ENCODE measurements at places on chromosomes 4 and X.

DNA sequence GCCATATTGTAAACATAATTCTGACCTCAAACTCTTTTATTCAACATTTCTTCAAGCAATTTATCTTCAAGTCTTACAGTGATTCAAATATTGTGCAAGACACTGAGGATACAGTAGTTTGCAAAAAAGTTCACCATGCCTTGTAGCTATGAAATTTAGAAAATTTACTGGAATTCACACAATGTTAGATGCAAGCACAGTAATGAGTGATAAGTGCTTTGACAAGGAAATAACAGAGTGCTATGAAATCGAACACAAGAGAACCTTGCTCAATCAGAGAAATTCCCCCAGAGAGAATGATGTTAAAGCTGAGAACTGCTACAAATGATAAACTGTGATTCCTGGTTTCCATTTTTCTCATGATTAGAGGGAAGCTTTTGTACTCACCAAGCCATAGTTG is 952.9 kb downstream of the FAT4 start:
- DNase-seq: no peak

- DNase-seq: no peak
These were observed 85.9 kb upstream of the GPR34 start for GRCh38 chrX:41602816-41603345.

DNA sequence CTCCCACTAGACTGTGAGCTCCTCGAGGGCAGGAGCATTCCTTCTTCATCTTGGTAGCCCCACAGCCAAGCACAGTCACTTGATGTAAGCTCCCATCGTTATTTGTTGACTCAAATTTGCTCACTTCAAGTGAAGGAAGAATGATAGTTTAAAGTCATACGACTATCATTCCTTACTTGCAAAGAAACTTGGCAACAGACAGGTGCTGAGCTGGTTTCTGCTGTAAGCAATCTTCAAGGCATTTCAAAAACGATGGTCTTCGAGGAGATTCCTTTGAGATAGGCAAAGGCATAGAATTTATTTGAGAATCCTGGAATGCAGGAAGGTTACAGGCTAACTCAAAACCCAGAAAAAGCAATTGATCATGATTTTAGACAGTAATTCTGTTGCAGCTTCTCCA is 64.8 kb downstream of the QDPR start:
- no peak for DNase-seq

- no peak for DNase-seq
These were observed 390.6 kb downstream of the GPM6A start for GRCh38 chr4:175421506-175421905.

DNA sequence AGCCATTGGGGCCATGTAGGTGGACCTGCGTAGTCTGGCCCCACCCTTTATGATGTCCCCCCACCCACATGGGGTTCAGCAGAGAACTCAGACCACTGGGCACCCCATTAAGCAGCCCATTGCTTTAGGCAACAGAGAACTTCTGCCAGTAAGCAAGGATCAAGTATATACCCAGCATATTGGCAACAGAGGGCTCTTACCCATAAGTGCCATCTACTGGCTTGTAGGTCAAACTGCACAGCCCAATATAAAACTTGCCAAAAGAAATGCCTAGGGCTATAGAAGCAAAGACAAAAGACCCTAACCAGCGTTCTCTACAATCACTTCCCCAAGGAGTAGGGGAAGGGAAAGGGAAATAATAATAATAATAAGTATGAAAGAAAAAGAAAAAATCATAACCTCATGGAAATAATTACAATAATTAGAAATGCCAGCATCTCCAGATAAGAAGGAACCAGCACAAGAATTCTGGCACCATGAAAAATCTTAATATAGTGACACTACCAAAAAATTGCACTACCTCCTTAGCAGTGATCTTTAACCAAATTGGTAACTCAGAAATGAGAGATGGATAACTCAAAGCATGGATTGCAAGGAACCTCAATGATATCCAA is 1090.7 kb downstream of the FAT4 start:
- no peak for DNase-seq

DNA sequence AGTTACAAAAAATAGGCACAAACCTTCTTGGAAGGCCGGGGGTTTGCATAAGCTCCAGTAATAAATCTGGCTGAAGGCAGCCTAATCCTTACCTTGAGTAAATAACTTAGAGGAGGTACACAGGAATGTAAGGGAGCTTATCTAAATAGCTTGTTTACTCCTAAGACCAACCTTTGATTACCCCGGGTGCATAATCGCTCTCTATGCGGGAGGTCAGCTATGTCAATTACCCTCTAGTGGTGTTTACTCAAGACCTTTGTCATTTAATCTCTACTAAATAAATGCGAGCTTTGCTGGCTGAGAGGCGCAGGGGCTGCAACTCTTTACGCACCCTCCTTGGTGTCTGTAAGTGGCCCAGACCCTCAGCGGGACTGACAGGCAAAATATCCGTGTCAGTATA is 50.2 kb upstream of the MAP9 start:
- DNase-seq: no peak

DNA sequence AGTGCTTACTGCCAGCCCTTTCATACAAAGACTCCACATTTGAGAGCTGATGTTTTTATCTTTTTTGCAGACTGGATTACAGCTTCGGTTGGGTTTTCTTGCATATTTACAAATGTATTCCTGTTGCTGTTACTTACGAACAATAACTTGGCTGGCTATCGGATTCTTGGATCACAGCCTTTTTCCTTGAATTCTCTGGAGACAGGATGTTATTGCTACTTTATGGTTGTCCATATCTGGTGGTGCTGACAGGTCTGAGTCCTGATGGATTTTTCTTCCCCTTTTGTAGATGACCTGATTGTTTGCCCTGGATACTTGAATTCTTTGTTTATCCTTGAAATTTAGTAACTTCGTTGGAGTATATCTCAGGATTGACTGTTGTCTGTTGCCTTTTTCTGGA is 77.7 kb downstream of the PDK3 start:
- no peak for DNase-seq
